A549 treated with CpdA at 1 μM for 4 hours (cell line): ENCODE measurements at places on chromosomes 6 and 20. TPM values are rescaled to one million over a fixed set of nuclear protein-coding genes. Genes with fewer than 3 reads are reported as not detected.

GSTA2 gene
- total RNA-seq = not detected in 5 replicates

CD83 gene
- total RNA-seq = 2.1 to 2.7 TPM (median 2.5 TPM) in 5 replicates

SLCO4A1 gene
- 4.5 to 9.1 TPM (median 8.6 TPM) in 5 replicates for total RNA-seq

BLOC1S5 gene
- total RNA-seq = 6.5 to 9.2 TPM (median 6.9 TPM) in 5 replicates

PIM1 gene
- 13.9 to 20.7 TPM (median 20.5 TPM) in 5 replicates for total RNA-seq

PTGIS gene
- 0.02 TPM in 2 of 5 replicates, not detected in the others for total RNA-seq

PNPLA1 gene
- 0.05 TPM in 1 of 5 replicates, not detected in the others for total RNA-seq

HLA-DMB gene
- 0.96 to 2.3 TPM (median 1.8 TPM) in 5 replicates for total RNA-seq

DAAM2 gene
- 0.01 to 0.06 TPM in 2 of 5 replicates, not detected in the others for total RNA-seq

PBOV1 gene
- not detected in 5 replicates for total RNA-seq
